ENCODE measurements at places on chromosomes 1 and 21.

DNA sequence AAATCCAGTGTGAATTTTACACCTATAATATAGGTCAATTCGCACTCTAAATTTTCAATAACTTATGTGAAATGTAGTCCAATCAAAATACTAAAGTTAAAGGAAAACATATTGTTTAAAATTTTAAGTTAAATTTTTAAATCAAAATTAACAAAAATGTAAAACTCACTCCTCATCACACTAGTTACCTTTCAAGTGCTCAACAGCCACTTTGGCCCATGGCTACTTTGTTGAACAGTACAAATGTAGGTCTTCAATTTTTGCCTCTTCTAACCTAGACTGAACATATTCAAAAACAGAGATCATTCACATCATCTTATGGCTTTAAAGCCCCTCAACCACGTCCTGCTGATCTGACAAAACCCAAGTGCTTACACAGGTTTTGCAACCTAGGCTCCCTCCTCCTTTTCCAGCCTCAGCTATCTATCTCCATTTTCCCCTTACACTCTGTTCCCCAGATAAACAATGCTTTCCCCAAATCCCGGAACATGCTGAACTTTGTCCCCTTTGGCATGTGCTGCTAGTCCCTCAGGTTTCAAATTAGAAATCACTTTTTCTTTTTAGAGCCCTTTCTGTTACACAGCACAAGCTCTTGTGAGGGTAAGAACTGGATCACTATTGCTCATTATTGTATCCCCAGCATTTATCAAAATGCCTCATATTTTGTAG, 110.6 kb downstream of the AKT3 start:
- DNase-seq, result no peak

DNA sequence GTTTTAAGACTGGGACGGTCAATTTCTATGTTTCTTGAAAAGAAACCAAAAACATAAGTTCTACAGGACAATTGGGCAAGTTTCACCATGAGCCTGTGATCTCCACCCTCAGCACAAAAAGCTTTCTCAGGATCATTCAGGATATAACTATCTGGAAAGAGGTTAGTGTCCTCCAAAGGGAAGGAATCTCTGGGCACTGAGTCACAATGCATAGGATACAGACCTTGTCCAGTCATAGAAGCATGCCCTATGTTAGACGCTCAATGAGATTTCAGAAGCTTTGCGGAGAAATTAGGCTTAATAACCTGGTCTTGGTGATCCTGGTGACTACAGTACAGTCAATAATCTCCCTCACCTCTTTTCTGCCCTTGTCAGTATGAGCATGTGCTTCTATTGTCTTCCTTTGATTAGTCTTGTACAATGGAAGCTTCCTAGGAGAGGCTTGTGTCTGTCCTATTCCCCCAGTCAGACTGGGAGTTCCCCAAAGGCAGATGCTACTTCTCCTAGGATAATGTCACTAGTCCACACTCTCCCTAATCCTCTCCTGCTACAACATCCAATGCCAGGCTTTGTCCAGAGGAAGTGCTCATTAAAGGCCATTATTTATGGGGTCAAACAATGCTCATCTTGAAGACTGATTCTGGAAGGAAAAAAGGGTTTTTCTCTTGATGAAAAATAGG, 97.4 kb downstream of the KCNH1 start:
- DNase-seq, result no peak

GRCh38 chr1:237201155-237201554, 159.2 kb downstream of the RYR2 start:
- no peak for DNase-seq

GRCh38 chr1:104197516-104197915, 447.8 kb downstream of the AMY1C start:
- DNase-seq, result no peak

- DNase-seq, result no peak
These were observed 613.4 kb upstream of the ADAMTS5 start for GRCh38 chr21:27580276-27580675.

DNA sequence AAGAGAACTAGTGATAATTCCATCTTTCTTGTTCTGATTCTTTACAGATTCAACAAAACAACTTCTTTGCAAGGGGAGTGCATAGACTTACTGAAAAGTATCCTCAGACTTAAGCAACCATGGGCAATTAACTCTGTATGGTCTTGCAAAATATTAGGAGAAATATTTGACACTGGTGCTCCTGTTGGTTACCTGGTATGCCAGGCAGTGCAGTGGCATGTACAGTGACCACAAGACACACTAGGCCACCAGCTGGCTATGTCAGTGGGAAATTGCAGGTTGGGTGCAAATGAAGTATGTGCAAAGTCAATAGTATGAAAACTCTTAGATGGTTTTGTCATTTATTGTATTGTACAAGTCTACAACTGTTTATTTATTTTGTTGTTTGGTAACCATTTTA, 34.5 kb downstream of the EPS15 start:
- no peak for DNase-seq

GRCh38 chr1:32454726-32455125, 10.1 kb upstream of the ZBTB8B start:
- DNase-seq, result peak; percentile 46

DNA sequence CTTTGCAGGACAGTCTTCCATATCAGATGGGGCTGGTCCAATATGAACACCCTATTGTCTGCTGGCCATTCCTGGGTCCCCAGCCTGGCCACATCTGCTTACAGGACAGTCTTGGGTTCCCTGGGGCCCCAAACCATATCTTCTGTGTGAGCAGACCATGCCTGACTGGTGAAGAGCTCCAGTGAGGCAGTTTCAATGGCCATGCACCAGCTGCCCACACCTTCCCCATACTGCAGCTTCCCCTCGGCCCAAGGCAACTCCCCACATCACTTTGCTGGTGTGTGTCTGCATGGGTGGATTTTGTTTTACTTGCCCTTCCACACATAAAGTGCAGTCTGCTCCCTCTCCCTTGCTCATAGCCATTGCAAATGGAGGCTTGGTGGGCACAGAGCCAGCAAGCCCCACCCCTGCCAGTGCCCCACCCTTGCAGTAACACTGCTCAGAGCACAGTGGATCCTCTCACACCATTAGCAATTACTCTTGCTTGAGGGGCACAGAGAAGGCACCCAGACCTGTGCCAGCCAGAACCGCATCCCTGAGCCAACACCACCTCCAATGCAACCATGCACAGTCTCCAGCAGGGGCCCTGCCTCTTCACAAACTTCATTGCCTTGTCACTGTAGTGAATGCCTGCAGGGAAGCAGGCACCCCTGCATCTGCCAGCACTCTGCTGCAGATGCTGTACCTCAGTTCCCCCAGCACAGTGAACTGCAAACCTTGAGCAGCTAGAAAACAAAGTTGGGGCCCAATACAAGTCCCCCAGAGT, 474.5 kb upstream of the BEND5 start:
- DNase-seq, result no peak

- DNase-seq, result no peak
These were observed 31.7 kb downstream of the PGM1 start for GRCh38 chr1:63624911-63625310.

GRCh38 chr1:212966616-212967015, 16.3 kb downstream of the VASH2 start:
- no peak for DNase-seq

Data from SHP77 (cell line).